NCI-H2081 (cell line): ENCODE measurements at places on chromosomes 2 and 18.
A peak's percentile ranks its signal among the peaks of the same experiment; 100 is the strongest.

- no peak for DNase-seq
These were observed 124.2 kb upstream of the ARL4C start for GRCh38 chr2:234621120-234621519.

GRCh38 chr2:174233771-174234275, 14.5 kb downstream of the OLA1 start:
- DNase-seq = no peak

DNA sequence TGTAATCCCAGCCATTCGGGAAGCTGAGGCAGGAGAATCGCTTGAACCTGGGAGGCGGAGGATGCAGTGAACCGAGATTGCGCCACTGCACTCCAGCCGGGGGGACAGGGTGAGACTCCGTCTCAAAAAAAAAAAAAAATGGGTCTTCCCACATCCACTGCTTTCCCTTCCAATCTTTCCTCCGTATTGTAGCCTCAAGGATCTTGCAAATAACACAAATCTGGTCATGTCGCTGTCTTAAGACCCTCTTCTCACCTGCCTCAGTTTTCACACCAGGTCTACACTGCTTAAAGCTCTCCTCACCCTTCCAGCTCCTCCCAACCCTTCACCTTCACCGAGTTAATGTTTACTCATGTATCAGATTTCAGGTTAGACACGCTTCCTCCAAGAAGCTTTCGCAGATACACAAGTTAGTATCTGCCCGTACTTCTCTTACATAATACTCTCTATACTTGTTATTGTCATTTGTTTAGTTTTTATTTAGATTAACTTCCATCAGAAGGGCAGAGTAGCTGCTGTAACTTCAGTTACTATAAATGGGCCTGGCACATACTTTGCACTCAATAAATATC, 1.5 kb downstream of the IER3IP1 start:
- DNase-seq = no peak

GRCh38 chr2:206981739-206982340, 42.5 kb downstream of the CPO start:
- DNase-seq = peak; percentile 81

GRCh38 chr2:46510598-46511177, 31.3 kb downstream of the TMEM247 start:
- no peak for DNase-seq

DNA sequence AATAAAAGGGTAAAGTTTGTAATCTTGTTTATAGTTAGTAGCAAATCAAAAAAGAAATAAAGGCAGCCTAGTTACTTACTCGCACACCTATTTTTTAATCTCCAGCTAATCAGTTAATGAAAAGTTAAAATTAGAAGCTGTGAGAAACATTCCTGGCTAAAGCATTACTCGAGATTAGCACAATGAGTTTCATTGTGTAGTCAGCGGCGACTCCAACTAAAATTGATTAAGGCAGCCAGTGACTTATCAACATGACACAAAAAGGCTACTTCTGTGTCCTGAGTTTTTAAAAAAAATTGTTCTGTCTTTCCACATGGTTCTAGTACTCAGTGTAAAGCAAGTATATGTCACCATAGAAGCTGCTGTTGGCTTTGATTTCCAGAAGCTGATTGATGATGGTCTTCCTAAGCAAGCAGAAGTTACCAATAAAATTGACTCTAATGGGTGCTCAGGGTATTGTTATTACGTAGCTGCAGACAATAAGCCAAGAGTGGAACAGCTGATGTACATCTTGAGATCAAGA, 159.2 kb downstream of the CPS1 start:
- DNase-seq = no peak

- DNase-seq = peak; percentile 89
These were observed 36.8 kb downstream of the ACVR1 start for GRCh38 chr2:157839162-157839801.

DNA sequence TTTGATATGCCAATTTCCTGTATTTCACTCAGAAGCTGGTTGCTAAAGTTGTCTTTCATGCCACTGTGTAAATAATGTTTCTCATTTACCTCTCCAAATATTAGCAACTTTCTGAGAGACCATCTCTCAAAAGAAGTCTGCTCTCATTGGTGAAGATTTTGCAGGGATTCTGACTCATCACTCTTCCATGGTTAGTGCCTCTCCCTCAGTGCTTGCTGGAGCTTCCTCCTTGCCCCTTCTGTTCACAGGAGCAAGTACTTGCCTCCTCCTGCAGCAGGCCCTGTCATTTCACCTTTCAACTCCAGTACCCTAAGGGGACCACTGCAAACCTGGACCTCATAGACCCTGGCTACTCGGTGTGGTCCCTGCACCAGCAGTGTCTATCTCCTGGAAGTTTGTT, 168.8 kb downstream of the ZNF385B start:
- no peak for DNase-seq

GRCh38 chr18:7576685-7577084, 9.6 kb downstream of the PTPRM start:
- DNase-seq = no peak
